GM20000 (cell line): ENCODE measurements at places on chromosomes 5 and 9.

- peak; percentile 50 for DNase-seq
Observed at GRCh38 chr5:129460936-129461710, 1.0 kb downstream of the ADAMTS19 start.

GRCh38 chr9:89815903-89816573, 211.2 kb downstream of the GADD45G start:
- peak; percentile 80 for DNase-seq

DNA sequence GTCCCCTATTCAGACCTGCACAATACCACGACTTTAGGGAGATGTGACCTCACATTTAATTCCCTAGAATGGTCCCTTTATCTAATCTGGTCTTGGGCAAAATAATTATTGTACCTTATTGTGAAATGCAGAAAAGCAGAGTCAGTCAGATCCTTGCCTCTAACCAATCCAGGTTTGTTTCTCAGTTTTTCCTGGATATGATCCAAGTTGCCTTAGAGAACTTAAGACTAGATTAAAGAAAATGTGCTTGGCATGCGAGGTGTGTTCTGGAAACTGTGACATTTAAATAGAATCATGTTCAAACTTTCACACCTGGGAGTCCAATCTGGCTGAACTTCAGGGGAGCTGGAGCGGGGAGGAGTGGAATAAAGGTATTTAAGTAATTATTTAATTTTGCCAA, 696.2 kb downstream of the DNAH5 start:
- no peak for DNase-seq

DNA sequence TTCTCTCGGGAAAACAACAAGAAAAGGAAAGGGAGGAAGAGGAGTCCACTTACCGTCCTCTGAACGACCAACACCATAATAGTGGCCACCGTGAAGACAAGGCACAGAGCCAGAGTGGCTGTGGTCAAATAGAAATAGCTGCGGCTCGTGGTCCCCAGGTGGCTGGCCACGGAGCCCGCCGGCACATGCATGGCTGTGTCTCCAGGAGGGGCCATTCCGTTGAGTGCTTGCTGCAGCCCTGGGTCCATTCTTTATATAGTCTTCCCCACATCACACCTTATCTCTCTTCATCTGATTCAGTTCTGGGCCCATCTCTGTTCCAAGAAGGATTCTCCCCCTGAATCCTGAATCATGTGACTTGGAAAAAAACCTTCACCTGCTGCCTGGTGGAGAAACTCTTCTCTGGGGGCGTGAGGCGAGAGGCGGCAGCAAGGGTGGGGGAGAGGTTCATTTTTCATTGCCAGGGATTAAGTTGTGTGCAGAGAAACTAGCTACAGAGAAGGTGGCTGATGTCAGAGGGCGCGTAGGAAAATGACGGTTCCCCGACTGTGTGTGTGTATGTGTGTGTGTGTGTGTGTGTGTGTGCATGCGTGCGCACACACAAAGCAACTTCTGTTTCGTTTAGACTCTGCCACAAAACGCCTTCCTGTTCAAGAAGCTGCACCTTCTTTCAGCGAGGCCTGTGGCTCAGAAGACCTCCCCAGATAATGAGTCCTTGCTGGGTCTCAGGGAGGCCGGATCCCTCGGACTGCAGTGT, at the start of gene TNFSF8:
TSS of gene TNFSF8 (minus strand) at position 536 of the 757 bp plus-strand sequence. CDS start at position 248, 288 bp downstream.
- DNase-seq: peak; percentile 32

DNA sequence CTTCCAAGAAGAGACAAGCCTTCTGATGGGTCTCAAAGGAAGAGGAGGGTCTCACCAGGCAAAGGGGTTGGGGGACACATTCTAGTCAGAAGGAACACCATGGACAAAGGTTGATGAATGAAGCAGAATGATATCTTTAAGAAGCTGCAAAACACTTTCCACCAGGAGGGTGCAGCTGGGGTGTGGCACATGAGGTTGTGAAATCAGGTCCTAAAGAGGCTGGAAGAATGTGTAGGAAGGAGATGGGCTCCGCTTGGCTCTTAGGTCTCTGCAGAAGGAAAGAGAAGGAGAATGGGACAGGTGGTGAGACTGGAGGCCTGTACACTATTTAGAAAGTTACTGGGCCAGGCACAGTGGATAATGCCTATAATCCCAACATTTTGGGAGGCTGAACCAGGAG, 328.6 kb downstream of the PDE4D start:
- DNase-seq: no peak

GRCh38 chr5:66072031-66072430, 72.1 kb upstream of the SREK1 start:
- DNase-seq: no peak

GRCh38 chr5:11878814-11879213, 25.4 kb downstream of the CTNND2 start:
- DNase-seq: no peak

DNA sequence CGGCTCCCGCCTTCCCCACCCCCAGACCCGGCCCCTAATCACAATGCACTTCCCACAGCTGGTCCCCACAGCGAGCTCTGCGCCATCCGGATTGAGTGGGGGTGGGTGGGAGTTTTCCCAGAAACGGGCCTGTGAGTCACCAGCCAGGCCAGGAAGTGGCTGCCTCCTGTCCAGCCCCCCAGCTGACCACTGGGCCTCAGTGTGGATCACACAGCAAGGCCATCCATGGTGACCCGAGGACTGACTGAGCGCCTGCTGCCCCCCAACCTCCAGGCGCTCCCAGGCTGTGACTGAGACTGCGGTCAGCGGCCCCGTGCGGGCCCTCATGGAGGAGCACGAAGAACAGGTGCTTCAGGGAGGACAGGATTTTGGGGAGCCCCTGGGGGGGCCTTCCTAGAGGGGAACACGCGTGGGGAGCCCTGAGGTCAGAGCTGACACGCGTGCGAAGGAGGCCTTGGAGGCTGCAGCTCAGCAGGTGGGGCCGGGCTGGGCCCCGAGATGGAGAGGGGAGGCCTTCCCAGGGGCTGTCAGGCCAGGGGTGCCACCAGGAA, 48.3 kb upstream of the EGFL7 start:
- DNase-seq: no peak

- peak; percentile 65 for DNase-seq
Observed at GRCh38 chr9:21974722-21975409, 19.3 kb downstream of the CDKN2A start.

- DNase-seq: no peak
Observed at GRCh38 chr9:126773004-126773607, 31.7 kb upstream of the ZBTB43 start.

- no peak for DNase-seq
Observed at GRCh38 chr9:116693233-116693731, 6.2 kb downstream of the TRIM32 start.

DNA sequence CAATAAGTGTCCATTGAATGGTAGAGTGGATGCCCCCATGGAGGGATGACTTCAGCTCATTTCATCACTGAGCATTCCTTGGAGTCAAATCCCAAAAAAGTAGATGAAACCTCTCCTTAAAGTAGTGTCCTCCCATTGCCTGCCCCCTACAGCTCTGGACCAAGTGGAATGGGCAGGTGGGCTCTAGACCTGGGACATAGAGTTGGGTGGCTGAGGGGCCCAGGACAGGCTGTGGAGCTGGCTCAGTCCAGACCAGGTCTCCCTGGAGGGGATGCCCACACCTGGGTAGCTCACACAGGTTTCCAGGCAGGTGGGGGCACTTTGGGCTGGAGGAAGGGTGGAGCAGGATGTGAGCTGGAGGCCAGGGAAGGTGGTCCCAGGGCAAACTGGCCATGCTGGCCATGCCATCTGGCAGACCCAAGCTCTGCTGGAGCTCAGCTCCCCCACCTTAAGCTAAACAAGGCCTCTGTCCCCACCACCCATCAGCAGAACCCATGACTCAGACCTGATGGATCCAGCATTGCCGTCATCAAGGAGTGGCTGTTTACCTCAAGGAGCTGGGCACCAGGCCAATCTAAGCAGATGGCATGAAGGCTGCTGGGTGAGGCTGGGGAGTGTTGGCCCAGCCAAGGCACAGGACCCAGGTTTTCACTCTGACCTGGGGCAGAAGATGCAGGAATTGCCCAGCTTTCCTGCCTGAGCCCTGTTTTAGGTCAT, 6.2 kb upstream of the SPINK4 start:
- no peak for DNase-seq

GRCh38 chr5:96072138-96072790, 110.6 kb upstream of the ELL2 start:
- DNase-seq: no peak

- no peak for DNase-seq
Observed at GRCh38 chr5:8685704-8686103, 816.8 kb downstream of the MTRR start.

GRCh38 chr9:81489046-81489445, 200.3 kb downstream of the TLE1 start:
- no peak for DNase-seq

DNA sequence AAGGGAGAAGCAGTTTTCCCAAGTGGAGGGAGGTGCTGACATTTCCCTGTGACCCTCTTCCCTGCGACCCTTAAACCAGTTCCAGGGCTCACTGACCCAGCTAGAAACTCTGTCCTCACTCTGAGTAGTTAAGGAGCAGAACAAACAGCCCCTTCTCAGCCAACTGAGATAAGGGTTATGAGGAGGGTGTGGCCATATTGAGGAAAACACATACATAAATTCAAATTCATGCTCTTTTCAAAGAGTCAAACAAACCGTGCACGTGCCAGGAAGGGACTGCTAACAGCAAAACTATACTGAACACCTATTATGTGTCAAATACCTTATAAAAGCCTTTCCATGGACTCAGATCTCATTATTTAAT, 4.9 kb upstream of the AKNA start:
- no peak for DNase-seq

- DNase-seq: no peak
Observed at GRCh38 chr5:156685481-156685880, 164.6 kb upstream of the PPP1R2B start.

GRCh38 chr9:133553973-133554713, 19.6 kb downstream of the ADAMTSL2 start:
- DNase-seq: no peak

DNA sequence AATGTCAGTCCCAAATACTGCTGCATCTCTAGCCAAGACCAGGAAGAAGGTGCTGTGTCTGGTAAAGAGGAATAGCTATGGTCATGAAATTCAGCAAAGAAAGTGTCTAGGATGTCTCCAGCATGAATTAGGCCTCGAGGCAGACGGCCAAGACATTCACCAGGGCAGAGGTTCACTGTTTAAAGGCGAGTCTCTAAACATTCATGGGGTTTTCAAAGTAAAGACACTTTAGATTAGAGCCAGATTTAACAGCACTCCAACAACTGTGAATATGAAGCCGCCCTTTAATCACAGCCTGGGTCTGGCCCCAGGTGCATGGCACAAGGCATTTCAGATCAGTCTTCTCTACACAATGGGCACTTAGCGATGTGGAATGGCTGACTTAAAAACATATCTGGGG, 95.0 kb downstream of the ANKH start:
- no peak for DNase-seq

GRCh38 chr5:150303070-150303615, 438 bp upstream of the ARSI start:
- no peak for DNase-seq

- DNase-seq: no peak
Observed at GRCh38 chr5:161414896-161415295, 131.6 kb downstream of the GABRB2 start.

GRCh38 chr5:7805379-7805778, 45.6 kb downstream of the CFAP90 start:
- peak; percentile 22 for DNase-seq

- DNase-seq: no peak
Observed at GRCh38 chr5:2320611-2321010, 430.9 kb downstream of the IRX2 start.

DNA sequence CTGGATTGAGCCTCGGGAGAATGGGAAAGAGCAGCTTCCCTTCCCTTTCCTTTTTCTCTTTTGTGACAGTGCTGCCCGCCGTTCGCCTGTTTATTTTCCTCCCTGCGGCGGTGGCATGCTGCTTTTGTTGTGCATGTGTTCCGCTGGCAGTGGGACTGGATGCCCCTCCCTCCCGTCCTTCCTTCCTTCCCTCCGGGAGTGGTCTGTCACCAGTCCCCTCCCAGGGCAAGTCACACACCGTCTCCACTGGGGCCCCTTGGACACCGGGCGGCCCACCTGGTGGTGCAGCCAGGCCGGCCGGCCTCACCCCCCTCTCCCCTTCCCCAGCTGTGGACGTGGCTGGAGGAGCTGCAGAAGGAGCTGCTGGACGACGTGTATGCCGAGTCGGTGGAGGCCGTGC, 214.7 kb downstream of the TRIO start:
- DNase-seq: no peak

- DNase-seq: no peak
Observed at GRCh38 chr9:131670247-131671132, 69.4 kb downstream of the RAPGEF1 start.

DNA sequence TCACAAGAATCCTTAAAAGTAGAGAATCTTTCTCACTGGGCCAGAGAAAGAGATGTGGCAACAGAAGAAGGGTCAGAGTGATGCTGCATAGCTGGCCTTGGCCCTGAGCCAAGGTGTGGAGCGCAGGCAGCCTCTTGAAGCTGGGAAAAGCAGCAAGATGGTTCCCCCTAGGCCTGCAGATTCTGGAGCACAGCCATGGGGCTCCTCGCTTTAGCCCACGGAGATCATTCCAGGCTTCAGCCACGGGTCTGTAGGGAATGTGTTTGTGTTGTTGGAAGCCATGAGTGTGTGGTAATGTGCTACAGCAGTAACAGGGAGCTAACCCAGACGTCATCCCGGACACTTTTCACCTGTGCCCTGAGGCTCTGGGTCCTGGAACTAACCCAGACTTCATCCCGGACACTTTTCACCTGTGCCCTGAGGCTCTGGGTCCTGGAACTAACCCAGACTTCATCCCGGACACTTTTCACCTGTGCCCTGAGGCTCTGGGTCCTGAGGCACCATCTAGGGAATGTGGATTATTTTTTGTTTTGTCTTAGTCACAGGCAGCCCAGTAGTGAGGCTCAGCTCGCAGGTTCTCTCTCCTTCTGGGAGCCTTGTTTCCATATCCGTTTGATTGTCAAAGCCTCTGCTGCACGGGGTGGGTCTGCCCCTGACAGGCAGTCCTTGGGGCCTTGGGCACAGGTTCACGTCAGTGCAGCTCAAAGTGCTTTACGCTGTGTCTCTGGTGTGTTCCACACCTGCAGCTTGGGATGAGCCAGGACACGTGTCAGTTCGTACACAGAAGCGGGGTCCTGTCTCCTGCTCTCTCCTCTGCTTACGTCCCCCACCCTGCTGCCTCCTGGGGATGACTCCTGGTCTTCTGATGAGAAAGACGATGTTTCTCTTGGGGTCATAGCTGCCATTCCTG, 56.3 kb upstream of the EXOC3 start:
- DNase-seq: no peak

- DNase-seq: no peak
Observed at GRCh38 chr5:27312291-27312893, 274.0 kb upstream of the CDH9 start.
